ENCODE measurements at places on chromosomes 6 and 20.

- no peak for DNase-seq
Measured at GRCh38 chr6:156699017-156699421, 78.2 kb upstream of the ARID1B start.

DNA sequence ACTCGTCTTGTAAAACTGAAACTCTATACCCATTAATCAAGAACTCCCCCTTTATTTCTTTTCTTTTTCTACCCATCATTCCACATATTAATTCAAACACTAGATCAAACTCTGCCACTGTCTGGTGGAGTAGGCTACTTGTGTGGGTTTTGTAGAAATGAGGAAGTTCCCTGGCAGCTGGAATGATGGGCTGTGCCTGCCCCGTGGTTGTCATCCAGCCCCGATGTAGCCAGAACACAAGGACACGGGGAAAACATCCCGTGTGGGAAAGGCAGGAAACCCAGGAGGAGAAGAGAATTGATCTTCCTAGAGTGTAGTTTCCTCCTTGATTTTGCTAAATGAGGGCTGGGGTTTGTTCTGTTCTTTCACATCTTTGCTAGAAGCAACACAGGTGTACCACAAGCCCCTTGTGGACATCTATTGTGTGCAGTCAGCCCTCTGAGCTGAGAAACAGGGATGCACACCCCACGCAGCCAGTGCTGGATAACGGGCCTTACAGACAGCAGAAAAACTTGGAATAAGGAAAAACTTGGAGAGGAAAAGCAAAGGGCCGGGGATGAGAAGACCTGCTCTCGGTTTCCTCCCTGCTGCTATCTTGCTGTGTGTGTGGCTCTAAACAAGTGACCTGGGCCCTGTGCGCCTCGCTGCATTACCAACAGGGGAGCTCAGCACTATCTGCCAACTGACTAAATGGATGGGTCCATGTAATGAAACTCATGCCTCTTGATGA, 88.0 kb downstream of the SCML4 start:
- peak; percentile 33 for DNase-seq

GRCh38 chr20:48642105-48642880, 185.5 kb downstream of the PREX1 start:
- DNase-seq: no peak

- DNase-seq: no peak
Measured at GRCh38 chr6:163395831-163396185, 18.7 kb upstream of the QKI start.

- no peak for DNase-seq
Measured at GRCh38 chr6:104509355-104509754, 350.4 kb downstream of the HACE1 start.

GRCh38 chr6:10890151-10890550, 3.3 kb downstream of the SYCP2L start:
- DNase-seq: no peak

DNA sequence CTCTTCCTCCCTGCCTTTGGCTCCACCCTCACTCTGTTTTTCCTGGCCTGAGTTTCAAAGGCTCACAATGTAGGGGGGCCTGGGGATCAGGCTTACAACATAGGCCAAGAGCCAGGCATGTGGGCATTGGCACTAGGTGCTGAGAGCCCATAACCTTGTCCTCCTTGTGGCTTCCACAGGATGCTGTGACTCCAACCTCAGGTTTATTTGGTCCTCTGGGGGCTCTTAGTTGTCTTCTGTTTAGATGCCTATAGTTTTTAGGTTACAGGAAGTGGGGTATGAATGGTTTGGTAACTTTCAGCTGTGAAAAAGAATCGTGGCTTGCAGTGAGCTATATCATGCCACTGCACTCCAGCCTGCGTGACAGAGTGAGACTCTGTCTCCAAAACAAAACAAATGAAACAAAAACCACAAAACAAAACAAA, 25.6 kb downstream of the MMP24 start:
- peak; percentile 55 for DNase-seq

- no peak for DNase-seq
Measured at GRCh38 chr20:17845701-17846475, 122.7 kb downstream of the SNX5 start.

GRCh38 chr6:5498579-5498899, 237.2 kb downstream of the FARS2 start:
- DNase-seq: no peak

GRCh38 chr6:140554421-140554820, 1180.0 kb upstream of the CITED2 start:
- no peak for DNase-seq

DNA sequence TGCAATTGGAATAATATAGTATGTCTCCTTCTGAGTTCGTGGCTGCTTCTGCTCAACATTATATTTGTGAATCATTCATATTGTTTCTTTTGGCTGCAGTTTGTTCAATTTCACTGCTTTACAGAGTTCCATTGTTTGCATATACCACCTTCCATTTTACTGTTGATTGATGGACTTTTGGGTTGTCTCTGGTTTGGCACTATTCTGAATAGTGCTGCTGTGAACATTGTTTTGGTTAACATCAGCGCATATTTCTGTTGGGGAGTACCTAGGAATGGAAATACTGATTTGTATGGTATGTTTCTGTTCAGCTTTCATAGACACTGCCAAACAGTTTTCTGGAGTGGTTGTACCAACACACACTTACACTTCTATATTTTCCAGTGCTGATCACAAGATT, 46.9 kb downstream of the UST start:
- no peak for DNase-seq

DNA sequence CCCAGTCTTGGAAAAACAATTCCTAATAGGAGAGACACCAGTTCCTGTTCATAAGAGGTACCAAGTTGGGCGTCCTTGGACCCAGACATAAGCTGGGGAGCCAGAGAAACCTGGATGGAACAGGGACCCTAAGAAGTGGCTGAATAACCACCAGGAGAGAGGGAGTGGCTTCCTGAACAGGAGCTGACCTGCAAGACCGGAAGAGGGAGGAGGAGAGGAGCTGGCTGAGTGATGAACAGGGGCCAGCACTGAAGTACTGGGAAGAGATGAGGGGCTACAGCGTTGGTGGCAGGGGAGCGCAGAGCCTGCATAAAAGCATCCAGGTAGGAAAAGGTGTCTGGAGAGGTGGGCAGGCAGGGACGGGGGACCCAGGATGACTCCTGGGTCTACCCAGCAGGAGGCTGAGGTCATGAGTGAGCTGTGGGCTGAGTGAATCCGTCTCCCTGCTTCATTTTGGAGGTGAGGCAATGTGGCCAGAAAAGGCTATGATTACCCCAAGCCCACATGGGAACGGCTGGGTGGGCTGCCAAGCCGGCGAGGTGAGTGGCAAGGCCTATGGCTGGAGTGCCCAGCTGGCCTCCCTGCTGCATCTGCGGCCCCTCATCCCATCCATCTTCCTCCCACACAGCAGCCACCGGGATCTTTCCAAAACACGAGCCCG, 34.4 kb upstream of the ZFAND3 start:
- DNase-seq: no peak

DNA sequence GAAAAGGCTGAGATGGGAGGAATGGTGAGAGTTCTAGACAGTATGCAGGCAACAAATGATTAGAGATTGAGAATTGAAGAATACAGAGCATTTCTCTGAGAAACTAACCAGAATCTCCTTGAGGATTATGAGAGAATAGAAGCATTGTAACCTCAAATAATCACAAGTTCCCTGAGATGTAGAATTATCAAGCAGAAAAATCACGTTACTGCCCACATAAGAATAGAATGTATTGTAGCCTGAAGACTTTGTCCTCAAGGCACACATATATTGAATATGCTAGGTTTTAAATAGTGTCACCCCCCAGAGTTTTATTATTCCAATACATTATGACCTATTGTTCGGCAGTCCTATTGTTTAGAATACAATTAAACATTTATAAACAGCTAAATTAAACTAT, 57.2 kb downstream of the CNKSR3 start:
- no peak for DNase-seq

- DNase-seq: peak; percentile 88
Measured at GRCh38 chr6:28981431-28981832, 23.7 kb downstream of the ZNF311 start.

- no peak for DNase-seq
Measured at GRCh38 chr6:83442752-83443151, 11.9 kb upstream of the ME1 start.

DNA sequence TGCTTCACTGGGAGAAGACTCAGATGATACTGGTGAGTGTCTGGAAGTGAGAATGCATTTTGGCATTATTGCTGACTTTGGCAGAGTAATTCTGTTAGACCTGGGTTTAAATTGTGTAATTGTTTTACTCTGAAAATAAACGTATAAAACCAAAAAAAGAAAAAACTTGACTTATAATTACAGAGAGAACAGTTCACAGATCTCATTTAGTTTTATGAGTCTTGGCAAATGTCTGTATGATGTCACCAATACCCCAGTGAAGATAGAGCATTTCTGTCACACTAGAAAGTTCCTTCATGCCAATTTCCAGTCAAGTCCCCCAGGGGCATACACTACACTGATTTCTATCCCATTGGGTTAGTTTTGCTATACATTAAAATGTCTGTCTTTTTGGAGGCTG, 67.3 kb downstream of the SMAP1 start:
- DNase-seq: no peak

DNA sequence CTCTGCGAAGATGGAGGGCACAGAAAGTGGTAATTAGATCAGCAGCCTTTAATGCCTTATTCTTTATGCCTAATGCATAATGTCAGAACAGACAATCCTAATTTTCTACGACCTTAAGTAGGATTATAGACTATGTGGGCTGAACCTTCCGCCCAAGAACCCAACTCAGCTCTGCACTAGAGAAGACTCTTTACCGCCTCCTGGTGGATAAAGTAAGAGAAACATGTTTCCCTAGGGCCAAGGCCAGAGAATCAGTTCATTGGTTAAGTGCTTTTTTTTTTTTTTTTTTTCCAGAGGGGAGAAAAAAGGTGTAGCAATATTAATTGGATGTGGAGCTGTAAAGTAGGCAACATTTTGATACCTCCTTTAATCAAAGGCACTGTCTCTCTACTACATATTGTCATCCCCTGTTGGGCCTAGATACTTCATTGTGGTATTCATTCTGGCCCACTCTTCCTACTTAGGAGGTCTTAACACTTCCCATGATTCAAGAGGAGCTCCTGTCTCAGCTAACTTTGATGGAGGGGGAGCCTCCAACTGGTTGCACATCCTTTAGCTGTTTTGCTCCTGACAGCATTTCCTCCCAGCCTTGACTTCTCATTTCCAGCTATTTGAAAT, 124.9 kb upstream of the NRN1 start:
- DNase-seq: peak; percentile 33

DNA sequence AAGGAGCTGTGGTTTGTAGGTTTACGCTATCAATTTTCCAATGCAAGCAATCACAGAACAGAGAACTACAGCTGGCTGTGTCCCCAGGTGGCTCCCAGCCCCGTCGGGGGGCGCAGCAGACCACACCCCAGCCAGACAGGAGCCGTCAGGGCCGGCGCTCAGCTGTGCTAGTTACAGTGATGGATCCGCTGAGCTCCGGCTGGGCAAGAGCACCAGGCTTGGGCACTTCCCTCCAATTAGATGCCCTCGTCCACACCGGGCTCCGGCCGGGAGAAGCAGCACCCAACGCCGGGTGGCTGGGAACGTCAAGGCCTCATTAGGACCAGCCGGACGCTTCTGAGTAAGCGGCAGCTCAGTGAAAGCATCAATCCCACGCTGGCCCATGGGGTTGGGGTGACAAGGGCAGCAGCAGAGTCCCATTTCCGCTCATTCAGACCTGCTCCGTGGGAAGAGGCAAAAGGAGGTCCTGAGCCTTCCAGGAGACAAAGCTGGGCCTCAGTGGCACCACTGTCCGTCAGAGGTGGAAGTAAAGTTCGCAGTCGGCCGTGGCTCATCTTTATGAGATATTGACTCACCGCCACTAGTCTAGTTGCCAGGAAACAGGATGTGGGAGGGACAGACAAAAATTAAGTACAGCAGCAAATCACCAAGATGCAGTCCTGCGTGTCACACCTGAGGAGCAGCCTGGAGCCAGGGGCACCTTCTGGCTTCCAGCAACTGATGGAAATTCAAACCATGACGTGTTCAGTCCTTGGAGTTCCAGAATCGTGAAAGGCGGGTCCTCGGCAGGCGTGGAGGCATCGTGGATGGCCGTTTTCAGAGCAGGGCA, 164.1 kb downstream of the TAF4 start:
- no peak for DNase-seq

GRCh38 chr6:6654599-6655575, 66.4 kb downstream of the LY86 start:
- DNase-seq: no peak

- no peak for DNase-seq
Measured at GRCh38 chr20:5033566-5033965, 32.3 kb upstream of the SLC23A2 start.

GRCh38 chr6:5435449-5435848, 174.1 kb downstream of the FARS2 start:
- DNase-seq: no peak

GRCh38 chr6:106184629-106185028, 98.5 kb downstream of the PRDM1 start:
- no peak for DNase-seq

GRCh38 chr20:20295621-20296498, 72.0 kb upstream of the INSM1 start:
- no peak for DNase-seq

DNA sequence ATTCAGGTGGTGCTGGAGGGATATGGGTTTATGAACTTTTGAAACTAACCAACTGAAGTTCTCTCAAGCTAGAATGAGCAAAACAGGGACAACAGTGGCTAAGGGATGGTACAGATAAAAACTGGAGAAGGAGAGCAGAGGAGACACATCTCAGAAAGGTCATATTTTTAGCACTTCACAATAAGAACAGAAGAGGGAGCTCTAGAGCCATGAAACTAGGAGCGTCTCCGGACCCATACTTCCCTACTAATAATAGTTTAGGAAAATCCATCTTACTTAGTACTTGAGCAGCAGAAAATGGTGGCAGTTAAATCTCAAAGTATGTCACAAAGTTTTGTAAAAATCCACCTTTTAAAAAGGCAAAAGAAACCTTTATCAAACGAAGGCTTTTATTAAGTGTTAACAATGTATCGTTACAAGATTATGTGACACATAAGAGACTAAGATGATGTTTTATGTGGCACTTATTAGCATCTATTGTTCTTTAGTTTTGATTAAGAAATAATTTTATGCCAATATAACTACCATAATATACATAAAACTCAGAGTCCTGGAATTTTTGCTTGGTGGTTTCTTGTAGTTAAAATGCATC, 278.6 kb downstream of the TBC1D32 start:
- DNase-seq: peak; percentile 30

- no peak for DNase-seq
Measured at GRCh38 chr6:45300736-45301135, 27.4 kb upstream of the RUNX2 start.

- no peak for DNase-seq
Measured at GRCh38 chr6:37513576-37513975, 13.9 kb upstream of the CCDC167 start.

DNA sequence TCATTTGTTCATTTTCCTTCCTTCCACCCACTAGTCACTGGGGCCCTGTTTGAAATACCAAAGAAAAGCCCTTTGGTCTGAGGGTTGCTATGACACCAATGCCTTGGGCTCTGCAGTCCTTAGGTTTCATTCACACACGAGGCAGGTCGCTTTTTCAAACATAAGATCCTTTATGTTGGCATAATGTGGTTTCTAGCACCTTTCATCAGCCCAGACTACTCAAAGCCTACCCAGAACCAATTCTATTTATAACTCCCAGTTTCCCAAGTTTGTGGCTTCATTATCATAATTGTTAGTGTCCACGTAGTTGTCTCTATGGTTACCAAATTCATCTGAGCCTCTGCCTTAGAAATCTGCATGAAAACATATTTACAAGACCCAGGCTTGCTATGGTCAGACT, 6.6 kb upstream of the TP53RK start:
- DNase-seq: no peak

- no peak for DNase-seq
Measured at GRCh38 chr6:154403788-154404187, 47.2 kb upstream of the IPCEF1 start.

Data from CD4-positive, alpha-beta T cell treated with Interleukin-10 for 1 hour (primary cell).